ENCODE measurements at places on chromosomes 5 and 9.

DNA sequence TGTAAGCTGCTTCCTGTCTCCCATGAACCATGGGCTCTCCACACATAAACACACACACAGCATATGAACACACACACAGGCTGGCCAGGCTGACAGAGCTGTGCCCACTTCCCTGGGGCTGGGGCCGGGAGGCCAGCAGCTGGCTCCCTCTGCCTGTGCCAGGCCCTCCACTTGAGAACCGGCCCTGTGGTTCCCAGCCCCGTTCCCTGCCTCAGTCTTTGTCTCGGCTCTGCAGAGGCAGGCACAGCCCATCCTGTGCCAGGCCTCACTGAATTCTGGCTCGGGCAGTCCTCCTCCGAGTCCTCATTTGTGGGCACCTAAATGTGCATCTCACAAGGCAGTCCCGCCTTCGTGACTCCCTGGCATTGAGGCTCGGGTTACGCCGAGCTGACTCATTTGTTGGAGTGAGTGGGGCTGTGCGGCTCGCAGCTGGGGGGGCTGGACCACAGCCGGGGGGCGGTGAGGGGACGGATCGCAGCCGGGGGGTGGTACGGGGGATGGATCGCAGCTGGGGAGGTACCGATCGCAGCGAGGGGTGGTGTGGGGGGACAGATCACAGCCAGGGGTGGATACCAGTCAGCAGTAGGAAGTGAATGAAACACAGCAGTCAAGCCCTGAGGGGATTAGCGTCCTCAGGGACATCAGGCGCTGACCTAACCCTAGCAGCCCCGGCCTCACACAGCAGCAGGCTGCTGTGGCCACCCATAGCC lies 72.3 kb downstream of the PSMB7 start:
- no peak for DNase-seq

GRCh38 chr9:34372467-34373011 lies 4.2 kb downstream of the MYORG start:
- DNase-seq: no peak

GRCh38 chr9:81377320-81377719 lies 312.0 kb downstream of the TLE1 start:
- no peak for DNase-seq

DNA sequence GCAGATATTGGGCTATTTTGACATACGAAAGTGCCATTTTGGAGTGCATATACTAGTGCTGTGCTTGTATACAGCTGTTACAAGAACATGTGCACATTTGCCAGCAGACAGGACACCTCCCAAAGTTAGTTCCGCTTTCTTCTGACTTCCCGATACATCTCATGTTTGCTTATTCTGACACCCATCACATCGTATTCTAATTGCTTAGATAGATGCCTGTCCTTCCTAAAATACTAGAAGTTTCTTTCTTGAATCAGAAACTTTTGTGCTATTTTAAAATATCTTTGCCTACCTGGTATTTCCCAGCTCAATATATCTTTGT lies 177.8 kb downstream of the TTLL11 start:
- no peak for DNase-seq

- DNase-seq: no peak
These were observed 62.4 kb downstream of the ZNF354C start for GRCh38 chr5:179122411-179123108.

DNA sequence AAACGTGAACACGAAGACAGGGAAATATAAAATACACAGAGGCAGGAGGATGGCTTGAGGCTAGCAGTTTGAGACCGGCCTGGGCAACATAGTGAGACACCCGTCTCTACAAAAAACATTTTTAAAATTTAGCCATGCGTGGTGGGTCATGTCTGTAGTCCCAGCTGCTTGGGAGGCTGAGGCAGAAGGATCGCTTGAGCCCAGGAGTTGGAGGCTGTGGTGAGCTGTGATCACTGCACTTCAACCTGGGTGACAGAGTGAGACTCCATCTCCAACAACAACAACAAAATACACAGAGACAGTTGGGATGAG lies 55.1 kb downstream of the SUSD1 start:
- DNase-seq: no peak

DNA sequence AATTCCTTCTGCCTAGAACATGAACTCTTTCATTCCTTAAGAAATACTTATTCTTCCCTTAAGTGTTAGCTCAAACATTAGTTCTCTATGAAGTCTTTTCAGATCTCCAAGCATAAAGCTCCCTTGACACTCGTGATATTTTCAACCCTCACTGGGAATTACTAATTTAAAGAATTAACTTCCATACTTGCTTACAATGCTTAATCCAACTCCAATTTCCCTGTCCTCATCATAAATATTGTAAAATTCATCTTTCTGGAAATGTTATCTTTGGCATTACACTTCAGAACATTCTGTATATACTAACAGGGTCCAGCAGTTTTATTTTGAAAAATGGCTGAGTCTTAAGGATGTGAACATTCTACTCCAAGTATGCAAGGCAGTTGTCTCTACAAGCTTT lies 7.2 kb downstream of the STARD4 start:
- no peak for DNase-seq

- DNase-seq: no peak
These were observed 115.7 kb upstream of the MSX2 start for GRCh38 chr5:174608631-174609097.

DNA sequence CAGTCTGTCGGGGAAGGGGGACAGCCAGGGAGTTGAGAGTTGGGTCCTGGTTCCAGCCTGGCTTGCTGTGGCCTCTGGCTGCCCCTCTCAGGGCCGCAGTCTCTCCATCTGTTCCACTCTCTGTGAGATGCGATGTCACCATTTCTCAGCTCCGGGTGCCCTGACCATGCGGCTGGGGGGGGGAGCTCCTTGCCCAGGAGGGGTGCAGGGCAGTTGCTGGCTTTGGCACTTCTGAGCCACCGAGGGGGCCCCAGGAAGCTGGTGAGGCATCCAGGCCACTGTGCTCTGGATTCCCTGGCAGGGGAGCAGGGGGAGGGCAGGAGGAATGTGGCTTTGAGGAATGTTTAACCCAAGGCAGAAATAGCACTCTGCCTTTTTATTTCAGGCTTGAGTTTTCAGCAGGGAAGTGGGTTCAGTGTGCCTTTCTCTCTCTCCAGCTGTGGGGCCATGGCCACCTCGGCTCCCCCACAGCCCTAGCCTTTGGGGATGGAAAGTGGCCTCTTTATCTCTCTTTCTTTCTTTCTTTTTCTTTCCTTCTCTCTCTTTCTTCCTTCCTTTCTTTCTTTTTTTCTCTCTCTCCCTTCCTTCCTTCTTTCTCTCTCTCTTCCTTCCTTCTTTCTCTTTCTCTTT lies 11.0 kb downstream of the NCS1 start:
- no peak for DNase-seq

Measured in activated T-helper 1 cell treated with anti-CD3 and anti-CD28 coated beads, Interleukin-2, amount 50 U/mL, for 16 hours (primary cell).